ENCODE measurements at places on chromosomes 7 and 10.
A peak's percentile ranks its signal among the peaks of the same experiment; 100 is the strongest.

- DNase-seq = no peak
Observed at GRCh38 chr7:14825912-14826311, 76.6 kb downstream of the DGKB start.

DNA sequence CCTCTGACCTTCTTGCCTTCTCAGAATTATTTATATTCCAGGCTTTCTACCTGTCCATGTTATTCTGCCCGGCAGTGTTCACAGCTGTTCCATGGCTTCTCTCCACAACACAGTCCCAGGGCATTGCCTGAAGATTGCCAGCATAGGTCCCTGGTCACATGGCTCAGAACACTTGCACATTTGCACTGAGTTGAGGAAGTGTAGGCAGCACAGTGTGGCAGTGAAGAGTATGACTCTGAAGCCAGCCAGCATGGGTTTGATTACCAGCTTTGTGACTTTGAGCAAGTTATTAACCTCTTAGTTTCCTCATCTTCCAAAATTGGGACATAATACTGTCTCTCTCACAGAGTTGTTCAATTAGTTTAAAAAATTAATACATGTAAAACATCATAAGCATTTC is 73.2 kb upstream of the NEUROD6 start:
- no peak for DNase-seq

- no peak for DNase-seq
Observed at GRCh38 chr7:117148971-117149370, 173.9 kb downstream of the WNT2 start.

- DNase-seq = no peak
Observed at GRCh38 chr10:43176271-43176670, 38.0 kb downstream of the CSGALNACT2 start.

DNA sequence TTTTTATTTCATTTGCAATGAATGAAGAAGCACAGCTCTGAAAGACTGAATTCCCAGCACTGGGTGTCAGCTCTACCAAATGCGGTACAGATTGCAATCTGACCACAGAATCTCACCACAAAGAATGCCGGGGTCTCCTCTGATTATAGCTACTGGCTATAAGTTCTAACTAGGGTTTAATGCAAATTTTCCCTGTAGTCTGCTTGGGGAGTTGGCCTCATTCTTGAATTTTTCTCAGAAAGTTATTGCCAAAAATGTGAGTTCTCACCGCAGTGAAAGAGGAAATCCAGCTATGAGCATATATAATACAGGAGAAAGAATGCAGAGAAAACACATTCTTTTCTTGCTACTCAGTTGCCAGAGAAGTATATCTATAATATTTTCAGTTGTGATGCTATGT is 1255.7 kb upstream of the LRRTM3 start:
- DNase-seq = no peak

DNA sequence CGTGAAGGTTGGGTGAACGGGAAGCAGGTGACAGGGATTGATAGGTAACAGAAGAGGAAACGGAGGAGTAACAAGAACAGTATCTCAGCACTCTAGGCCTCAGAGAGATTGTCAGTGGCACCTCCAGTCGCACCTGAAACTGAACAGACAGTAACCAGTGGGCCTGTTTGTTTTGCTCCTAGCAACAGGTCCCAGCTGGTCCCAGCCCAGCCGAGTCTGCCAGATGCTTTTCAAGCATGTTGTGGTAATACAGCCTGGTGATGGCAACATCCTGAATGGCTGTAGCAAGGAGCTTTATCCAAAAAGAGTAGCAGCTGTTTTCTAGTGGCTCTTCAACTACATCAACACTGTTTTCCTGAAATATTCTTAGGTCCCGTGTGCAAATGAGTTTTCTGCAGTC is 4.7 kb downstream of the CACNB2 start:
- no peak for DNase-seq

DNA sequence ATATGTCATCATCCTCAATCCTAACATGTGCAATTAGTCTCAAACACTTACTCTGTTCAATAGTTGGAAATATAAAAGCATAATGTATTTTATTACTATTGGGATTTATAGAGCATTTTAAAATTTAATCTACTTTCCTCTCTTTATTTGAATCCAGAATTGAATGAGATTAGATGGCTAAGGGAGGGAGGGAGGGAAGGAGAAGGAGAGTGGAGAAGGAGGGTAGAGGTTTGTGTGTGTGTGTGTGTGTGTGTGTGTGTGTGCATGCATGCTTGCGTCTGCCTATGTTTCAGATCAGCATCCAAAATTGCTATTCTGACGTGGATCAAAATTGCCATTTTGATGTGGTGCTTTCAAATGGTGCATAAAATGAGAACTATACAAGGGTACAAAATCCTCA is 90.8 kb downstream of the NRP1 start:
- no peak for DNase-seq

DNA sequence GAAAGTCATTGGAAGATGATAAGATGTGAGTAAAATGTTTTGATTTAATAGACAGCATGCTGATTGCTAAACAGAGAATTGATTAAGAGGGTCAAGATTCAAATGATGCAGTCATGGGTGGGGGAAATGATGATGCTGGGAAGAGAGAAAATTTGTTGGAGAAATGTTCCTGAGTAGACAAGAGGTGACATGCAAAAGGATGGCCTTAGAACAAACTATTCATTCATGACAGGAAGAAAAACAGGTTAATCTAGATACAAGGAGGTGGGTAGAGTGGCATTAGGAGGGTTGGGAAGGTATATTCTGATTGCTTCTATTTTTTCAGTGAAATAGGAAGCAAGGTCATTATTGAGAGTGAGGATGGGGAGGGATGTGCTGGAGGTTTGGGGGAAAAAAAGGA is 146.7 kb downstream of the SEM1 start:
- DNase-seq = no peak

DNA sequence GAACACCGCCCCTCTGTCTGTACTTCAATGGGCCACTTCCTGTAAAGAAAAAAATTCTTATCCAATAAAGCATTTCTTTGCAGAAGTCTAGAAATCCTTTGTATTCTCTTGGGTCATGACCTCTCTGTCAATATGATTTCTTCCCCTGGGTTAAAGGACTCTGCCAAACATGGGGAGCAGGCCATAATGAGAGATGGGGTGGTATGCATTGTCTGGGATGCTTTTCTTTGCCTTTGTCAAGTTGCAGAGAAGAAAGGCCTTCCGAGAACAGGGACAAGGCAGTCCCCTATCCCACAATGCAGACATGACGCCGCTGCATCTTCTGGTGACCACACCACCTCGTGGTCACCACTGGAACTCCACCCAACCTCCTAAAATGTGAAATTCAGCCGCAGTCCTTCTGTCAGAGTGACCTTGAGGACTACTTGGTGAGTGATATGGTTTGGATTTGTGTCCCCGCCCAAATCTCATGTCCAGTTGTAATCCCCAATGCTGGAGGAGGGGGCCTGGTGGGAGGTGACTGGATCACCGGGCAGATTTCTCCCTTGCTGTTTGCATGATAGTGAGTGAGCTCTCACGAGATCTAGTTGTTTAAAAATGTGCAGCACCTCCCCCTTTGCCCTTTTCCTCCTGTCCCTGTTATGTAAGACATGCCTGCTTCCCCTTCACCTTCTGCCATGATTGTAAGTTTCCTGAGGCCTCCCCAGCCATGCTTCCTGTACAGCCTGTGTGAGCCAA is 15.2 kb upstream of the FRMPD2 start:
- DNase-seq = peak; percentile 15

GRCh38 chr7:158778471-158778870 is 50.8 kb downstream of the ESYT2 start:
- DNase-seq = no peak

DNA sequence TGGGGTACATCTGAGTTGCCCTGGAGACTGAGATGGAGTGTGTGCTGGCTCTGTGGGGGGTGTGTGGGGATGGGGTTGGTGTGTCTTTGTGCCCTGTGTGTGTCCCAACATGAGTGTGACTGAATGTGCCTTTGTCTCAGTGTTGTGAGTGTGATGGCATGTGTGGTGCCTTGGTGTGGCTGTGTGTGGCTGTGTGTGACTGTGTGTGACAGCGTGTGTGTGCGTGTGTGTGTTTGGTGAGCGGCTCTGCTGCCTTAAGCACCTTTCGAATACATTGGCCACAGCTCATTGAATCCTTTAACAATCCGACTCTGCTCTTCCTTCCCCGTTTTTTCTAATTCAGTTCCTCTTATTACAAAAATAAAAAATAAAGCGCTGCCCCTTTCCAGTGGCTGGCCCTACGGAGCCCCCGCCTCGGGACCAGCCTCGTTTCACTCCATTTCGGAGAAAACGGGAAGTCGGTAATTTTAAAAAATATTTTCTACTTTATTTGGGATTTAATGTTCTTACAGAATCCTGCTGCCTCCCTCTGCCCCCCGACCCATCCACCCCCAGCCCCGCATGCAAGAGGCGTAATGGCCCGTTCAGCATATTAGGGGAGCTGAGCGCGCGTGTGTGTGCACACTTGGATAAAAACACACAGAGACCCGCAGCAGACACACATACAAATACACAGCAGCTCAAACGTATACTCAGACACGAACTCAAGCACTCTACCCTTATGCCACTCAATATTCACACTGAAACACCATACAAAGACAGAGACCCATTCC is 35.5 kb downstream of the HIF1AN start:
- DNase-seq = no peak

GRCh38 chr7:142301299-142301698 is 43.4 kb upstream of the PRSS58 start:
- DNase-seq = no peak

DNA sequence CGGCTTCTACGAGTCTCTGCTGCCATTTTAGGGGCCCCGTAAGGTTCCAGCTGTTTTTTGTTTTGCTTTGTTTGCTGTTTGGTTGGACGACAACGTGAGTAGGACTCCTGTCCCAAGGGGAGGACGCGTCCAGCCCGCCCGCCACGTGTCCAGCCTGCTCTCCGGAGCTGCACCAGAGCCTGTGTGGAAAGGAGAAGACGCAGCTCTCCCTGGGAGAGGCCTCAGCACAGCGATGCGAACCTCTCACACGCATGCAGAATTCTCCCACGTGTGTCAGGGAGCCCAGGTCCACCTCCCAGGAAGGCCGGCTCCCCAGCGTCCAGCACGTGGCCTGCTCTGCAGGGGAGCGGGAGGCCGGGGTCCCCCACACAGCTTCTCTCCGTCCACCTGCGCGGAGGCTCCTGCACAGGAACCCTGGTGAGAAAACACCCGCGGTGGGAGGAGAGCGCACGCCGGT is 36.4 kb upstream of the DNAJB6 start:
- no peak for DNase-seq

DNA sequence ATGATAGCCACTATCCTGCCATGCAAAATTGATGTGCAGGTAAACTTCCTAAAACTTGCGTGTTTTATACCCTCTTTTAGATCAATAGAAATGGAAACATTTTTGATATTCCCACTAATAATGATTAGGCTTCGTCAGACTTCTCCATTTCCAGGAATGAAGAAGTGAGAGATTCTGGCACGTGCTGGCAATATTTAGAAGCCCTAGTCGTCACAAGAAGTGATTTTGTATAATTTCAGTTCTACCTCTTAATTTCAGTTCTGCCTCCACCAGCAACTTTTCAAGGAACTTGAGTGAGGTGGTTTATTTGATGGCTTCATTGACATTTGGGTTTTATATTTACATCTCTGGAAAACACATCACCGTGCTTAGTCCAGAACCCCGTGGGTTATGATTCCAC is 61.9 kb downstream of the MRC1 start:
- no peak for DNase-seq

GRCh38 chr7:44590910-44591309 is 8.9 kb upstream of the TMED4 start:
- no peak for DNase-seq

DNA sequence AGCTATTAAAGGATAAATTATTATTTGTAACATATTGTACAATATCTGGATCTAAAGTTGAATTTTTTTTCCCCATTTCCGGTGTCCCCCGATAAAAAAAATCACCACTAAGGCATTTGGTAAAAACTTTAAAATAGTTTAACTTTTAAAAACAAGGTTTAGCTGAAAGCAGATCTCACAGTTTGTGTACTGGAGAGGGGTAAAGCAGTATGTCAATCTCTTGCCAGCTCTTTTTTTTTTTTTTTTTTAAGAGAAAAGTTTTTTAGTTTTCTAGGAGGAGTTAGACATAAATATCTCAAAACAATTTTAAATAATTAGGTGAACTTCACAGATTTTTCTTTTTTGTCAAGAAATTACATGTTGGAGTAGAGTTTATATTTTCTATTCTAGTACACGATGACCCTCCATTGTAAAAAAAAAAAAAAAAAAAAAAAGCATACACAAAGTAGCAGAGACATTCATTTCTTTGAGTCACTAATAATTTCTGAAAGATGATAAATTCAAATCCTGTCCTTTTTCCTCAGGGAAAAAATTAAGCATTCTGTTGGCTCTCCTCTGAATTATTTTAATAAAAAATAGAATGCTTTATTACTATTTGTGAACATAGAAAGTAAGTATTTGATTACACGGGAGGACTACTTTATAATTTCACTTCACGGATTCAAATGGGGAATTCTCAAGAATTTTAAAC is 1.9 kb upstream of the HBP1 start:
- DNase-seq = no peak

GRCh38 chr7:81111781-81112540 is 193.1 kb upstream of the SEMA3C start:
- no peak for DNase-seq

DNA sequence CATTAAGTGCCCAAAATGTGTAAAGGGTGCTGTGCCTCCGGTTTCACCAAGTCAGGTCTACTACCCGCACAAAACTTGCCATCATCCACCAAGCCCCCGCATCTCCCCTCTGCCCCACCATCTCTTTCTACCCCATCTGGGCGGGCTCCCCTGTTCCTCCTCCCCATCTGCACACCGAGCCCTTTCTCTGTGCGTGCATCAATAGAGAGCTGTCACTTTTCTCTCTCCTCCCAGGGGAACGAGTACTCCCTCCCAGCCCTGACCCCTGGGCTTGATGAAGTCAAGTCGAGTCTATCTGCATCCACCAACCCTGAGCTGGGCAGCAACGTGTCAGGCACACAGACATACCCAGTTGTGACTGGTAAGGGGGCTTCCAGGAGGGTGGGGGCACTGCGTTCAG is 63.5 kb downstream of the PAX2 start:
- DNase-seq = no peak

GRCh38 chr10:131694168-131694780 is 206.5 kb upstream of the PPP2R2D start:
- no peak for DNase-seq

- DNase-seq = no peak
Observed at GRCh38 chr7:65279795-65280194, 93.9 kb upstream of the ZNF92 start.

GRCh38 chr10:106158241-106158640 is 1006.3 kb downstream of the SORCS1 start:
- no peak for DNase-seq
